ENCODE measurements at places on chromosomes 3 and 15. TPM values are rescaled to one million over a fixed set of nuclear protein-coding genes. Genes with fewer than 3 reads are reported as not detected.

DNA sequence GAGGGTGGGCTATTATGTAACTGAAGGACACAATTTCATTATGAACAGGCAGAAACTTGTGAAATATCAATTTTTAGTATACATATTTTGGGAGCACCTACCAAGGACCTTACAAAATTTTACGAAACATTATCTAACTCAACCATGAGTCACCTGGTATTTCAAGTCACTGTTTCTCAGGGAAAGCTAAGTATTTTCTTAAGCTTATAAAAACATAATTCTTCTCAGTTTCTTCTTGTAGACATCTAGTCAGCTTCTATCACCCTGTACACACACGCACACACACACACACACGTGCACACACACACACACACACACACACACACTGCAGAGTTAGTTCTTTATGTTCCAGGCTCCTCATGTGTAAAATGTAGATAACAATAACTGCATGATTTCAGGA, 658.3 kb downstream of the TUSC7 start:
- no peak for DNase-seq

- no peak for DNase-seq
Observed at GRCh38 chr3:105883798-105884377, 15.1 kb upstream of the CBLB start.

GRCh38 chr3:25582242-25582641, 82.5 kb downstream of the TOP2B start:
- DNase-seq = no peak

DNA sequence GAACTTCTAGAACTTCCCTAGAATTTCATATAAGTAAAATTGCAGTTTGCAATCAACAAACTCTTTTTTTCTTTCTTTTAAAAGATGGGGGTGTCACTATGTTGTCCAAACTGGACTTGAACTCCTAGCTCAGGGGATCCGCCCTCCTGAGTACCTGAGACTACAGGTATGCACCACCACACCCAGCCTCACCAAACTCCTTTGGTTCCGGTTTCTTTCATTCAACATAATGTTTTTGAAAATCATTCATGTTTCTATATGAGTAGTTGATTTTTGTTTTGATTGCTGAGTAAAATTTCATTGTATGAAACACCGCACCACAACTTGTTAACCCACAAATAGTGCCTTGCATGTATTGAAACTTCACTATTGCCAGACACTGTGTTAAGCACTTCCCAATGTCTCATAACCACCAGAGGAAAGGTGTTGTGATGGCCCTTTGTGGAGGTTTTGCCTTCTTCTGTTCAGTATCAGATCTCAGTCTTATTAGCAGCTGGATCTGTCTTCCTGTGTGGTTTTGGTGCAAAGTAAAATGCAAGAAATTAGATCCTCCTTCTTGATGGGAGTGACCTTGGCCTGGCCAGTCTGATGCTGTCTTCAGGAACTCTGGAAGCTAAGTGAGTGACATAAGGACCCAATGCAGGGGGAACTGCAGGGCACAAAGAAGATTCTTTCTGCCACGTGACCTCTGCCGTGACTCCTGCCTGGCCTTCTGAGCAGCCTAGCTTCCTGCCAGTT, 78.8 kb upstream of the UBE2E1 start:
- no peak for DNase-seq

GRCh38 chr15:41968701-41969100, 3.7 kb downstream of the EHD4 start:
- DNase-seq = no peak

DNA sequence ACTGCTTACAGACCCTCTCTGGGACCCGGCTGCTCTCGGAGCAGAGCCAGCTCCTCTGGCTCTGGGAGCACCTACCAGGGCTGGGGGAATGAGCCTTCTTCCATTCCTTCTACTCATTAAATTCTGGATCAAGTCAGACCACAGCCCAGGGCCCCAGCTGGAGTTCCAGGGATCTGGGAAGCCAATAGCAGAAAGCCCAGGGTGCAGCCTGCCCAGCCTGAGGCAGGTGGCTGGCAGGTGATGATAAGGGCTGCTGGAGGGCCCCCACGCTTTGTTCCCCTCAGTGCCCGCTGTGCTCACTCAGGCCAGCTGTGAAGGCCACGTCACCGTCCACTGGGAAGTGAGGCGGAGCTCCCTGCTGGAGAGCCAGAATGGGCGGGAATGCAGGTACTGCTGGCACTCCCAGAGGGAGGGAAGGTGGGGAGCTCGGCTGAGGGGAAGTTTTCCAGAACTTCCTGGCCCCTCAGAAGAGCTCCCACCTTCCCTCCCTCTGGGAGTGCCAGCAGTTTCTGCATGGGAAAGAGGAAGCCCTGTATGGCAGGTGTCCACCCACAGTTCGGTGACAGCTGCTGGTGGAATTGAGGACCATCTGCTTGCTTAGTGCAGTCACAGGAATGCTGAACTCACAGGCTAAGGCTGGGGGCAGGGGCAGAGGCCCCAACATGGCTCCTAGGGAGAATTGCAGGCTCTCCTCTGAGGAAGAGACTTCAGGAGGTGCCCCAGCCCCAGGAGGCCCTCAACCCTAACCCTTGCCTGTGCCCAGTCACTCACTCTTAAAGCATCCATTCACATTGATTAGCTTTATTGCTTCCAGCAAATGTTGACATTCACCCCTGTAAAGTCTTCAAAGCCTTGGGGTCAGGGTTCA, 12.6 kb upstream of the RTP3 start:
- DNase-seq = no peak

DNA sequence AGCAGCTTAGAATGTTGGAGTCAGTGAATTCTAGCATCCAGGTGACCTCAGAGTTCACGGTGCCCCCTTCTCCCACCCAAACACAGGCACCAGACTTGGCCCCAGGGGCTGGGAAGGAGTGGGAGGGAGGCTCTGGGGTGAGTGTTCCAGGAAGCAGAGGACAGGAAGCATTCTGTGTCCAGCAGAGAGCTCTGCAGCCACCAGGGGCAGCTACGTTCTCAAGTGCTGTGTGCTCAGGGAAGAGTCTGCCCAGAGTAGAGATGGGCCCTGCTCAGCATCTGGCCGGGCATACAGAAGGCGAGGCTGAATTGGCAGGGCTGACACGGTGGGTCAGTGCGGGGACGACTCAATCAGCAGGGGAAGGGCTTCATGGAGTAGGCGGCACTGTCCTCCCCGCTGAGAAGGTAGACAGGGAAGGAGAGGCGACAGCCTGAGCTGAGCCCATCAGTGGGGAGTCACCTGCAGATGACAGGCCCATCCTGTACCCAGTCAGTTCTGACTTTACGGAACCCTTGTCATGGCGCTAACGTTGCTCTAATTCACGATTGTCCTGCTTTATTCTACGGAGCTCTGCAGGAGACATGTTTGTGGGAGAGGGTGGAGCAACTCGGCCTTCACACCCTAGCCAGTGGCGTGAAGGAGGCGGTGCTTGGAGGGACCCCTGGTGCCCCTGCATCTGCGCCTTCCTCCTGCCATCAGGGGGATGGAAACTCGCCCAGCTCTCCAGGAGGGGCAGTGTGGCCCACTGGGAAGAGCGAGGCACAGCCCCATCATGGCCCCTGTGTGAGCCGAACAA, 82.2 kb downstream of the C3orf70 start:
- DNase-seq = no peak

- DNase-seq = no peak
Observed at GRCh38 chr15:78790027-78790426, 21.2 kb downstream of the ADAMTS7 start.

DNA sequence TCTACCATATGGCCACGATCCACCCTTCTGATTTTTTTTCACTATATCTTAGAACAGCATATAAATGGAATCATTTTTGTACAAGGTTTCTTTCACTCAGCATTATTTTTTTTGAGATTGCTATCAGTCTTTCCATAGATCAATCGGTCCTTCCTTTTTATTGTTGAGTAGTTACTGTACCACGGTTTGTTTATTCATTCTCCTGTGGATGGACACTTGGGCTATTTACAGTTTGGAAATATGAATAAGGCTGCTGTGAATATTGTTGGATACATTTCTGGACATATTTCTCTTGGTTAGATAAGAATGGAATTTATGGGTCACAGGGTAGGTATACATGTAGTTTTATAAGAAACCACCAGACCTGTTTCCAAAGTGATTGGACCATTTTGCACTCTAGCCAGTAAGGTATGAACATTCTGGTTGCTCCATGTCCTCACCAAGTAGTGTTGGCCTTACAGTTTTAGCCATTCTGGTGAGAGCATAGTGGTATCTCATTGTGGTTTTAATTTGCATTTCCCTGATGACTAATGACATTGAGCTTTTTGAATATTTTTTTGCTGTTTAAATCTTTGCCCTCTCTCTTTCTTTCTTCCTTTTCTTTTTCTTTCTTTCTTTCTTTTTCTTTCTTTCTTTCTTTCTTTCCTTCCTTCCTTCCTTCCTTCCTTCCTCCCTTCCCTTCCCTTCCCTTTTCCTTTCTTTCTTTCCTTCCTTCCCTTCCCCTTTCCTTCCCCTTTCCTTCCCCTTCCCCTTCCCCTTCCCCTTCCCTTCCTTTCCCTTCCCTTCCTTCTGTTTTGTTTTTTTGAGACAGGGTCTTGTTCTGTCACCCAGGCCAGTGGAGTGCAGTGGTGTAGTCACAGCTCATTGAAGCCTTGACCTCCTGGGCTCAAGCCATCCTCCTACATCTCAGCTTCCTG, 49.2 kb downstream of the LRRK1 start:
- DNase-seq = no peak

GRCh38 chr3:44894485-44894884, 20.1 kb downstream of the TGM4 start:
- DNase-seq = no peak

DNA sequence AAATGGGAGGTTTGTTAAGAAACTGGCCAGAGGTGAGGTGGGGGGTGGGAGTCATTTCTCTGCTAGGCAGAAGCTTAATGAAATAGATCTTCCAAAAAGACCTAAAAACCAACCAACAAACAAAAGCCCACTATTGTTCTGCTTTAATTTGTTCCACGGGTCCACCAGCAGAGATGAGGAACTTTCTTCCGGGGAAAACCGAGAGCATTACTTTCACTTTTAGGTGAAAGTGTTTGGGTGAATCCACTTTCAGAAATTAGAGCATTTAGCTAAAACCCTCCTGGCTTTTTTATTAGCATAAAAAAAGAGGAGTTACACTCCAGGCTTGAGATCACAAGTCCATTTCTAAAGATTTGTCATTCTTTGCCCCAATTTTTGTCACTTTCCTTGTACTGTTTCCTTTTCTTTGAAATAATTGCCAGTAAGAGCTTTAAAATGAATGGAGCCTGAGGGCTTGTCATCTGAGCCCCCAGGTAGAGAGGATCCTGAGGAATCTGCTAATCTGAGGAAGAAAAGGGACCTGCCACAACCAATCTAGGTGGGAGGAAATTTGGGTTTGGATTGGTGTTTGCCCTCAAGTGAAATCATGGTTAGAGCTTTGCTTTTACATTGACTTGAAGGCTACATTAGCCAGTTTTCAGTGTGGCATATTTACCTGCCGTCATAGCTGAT, 667.6 kb downstream of the NAALADL2 start:
- peak; percentile 7 for DNase-seq

DNA sequence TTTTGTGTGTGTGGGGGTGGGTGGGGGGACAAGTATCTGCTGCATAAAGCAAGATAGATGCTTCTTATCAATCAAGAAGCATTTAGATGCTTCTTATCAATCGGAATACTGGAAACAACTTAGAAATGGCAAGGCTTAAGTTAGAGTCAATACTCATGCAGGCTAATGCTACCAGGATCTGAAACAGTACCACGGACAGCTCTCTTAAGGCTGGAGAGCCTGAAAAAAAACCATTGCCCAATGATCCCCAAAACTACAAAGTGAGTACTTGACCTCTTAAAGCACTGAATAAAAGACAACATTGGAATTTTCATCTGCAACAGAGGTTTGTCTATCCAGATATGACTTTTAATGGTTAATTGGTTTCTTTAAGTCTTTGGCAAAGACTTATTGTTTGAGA, 262.3 kb downstream of the GAP43 start:
- DNase-seq = no peak

- no peak for DNase-seq
Observed at GRCh38 chr15:75831806-75832102, 11.5 kb upstream of the UBE2Q2 start.

DNA sequence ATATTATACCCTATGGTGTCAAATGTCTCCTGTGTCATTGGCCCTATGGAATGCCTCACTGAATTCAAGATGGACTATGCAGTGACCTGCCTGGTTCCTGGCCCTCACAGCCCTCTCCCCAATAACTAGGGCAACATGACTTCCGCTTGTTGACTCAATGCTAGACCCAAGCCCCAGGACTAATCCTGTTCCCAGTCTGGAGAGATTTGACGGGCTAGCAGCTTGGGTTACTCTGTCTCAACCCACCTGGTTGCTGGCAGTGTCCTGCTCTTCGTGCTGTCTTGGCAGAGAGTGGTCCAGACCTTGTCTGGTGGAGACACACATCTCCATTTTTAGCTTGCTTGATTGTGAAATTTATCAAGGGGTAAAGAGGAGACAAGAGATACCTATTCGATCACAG, 135.8 kb upstream of the HES1 start:
- no peak for DNase-seq

DNA sequence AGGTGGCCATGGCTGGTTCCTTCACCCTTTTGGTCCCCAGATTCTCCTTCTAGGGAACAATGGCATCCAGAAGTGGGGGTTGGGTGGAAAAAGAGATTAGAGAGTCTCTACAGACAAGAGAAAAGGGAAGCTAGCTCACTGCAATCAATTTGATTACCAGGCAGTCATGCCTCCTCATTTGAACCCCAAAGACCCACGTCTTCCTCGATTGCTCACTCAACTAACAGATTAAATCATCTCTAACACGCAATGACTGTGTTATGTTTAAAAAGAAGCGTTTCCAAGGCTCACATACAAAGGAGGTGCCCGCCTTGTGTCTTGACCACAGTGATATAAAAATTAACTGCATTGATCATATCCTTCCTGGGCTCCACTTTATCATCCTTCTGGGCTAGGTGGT, 57.6 kb downstream of the BHLHE40 start:
- no peak for DNase-seq

- DNase-seq = no peak
Observed at GRCh38 chr3:30578479-30578878, 27.9 kb upstream of the TGFBR2 start.

DNA sequence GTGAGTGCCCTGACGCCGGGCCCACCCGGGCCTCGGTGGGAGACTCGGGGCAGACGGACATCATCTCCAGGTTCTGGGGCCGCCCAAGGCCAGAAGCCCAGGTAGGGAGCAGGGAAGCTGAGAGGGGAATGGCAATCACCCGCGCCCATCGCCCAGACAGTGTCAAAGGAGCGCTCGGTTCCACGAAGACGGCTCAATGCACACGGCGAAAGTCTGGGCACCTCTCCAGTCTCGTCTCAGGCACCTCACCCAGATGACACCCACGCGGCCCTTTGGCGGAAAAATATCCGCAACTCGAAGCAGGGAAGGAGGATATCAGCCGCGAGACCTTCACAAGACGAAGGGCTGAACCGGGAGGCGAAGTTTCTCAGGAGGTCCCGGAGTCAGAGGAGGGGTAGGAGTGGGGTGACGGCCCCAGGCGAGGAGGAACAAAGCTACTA, 916 bp downstream of the IL17RD start:
- DNase-seq = no peak

ARNT2 gene
- 1.4 TPM for total RNA-seq

ZMYND10 gene
- total RNA-seq = 0.66 TPM

ANKRD34C gene
- total RNA-seq = under 0.01 TPM

ZNF774 gene
- total RNA-seq = 1.2 TPM

XCR1 gene
- total RNA-seq = 4.2 TPM

TICRR gene
- 3.5 TPM for total RNA-seq

Measured in thymus (tissue), 14 donors.